Esophagus muscularis mucosa (tissue), 4 donors: ENCODE measurements at places on chromosomes 16 and 17. TPM values are rescaled to one million over a fixed set of nuclear protein-coding genes. Genes with fewer than 3 reads are reported as not detected.

DNA sequence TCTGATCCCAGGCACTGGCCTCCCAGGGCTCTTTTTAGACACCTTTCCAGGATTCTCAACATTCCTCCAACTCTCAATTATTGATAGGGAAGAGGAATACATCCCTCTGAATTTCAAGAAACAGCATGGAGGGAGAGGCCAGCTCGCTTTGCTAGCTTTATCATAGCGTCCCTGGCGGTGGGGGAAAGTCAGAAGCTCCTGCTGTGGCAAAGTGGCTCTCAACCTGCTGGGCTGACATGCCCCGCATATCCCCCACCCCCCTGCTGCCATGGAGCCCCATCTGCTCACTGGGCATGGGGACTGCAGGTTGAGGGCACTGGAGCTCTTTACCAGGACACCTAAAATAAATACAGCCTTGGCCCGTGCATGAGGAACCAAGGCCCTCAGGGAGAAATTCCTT, 140.3 kb downstream of the SLC39A11 start:
- no peak overlapping the region for H3K4me3 ChIP-seq
- H3K27ac ChIP-seq = no peak overlapping the region
- no peaks in the 10 kb centered on the region for H3K27me3 ChIP-seq
- no peak for DNase-seq
- H3K36me3 ChIP-seq = peaks cover 3% of the 10 kb centered on the region

The MEIOC gene
- total RNA-seq = 0.13 TPM

- peaks cover 15% of the 10 kb centered on the region for H3K36me3 ChIP-seq
- H3K27me3 ChIP-seq = no peaks in the 10 kb centered on the region
- no peak overlapping the region for H3K4me3 ChIP-seq
These were observed 11.0 kb upstream of the ABAT start for GRCh38 chr16:8663192-8664089.

The B4GALNT2 gene
- total RNA-seq = not detected

- no peaks in the 10 kb centered on the region for H3K36me3 ChIP-seq
- peak overlapping the region; percentile 57 for H3K4me3 ChIP-seq
- no peak for DNase-seq
- peaks cover 19% of the 10 kb centered on the region for H3K4me1 ChIP-seq
- H3K27ac ChIP-seq = peak overlapping the region; percentile 63
These were observed 134.7 kb downstream of the KCNJ12 start for GRCh38 chr17:21510686-21511362.

DNA sequence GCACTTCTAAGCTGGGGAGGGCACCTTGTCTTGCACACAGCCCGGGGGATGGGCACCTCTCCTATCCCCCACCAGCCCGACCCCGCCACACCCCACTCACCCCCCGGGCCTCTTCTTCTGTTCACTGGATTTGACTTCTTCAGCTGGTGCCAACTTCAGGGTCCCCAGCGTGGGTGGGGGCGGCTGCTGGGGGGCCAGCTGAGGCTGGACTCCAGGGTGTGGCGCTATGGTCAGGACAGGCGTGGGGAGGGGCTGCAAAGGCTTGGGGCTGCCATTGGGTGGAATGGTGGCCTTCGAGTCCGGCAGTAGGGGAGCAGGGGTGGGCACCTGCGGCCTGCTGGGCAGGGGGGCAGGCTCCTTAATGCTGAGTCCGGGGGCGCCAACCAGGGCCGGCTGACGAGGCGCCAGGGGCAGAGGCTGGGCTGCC, 6.1 kb downstream of the MNT start:
- peak overlapping the region; percentile 92 for H3K4me3 ChIP-seq
- H3K27ac ChIP-seq = peak overlapping the region; percentile 100
- peaks cover 81% of the 10 kb centered on the region for H3K4me1 ChIP-seq

The LRRC36 gene
- total RNA-seq = 0.33 TPM

GRCh38 chr16:92431-93339, 14.7 kb downstream of the MPG start:
- H3K27ac ChIP-seq = no peak overlapping the region
- H3K27me3 ChIP-seq = no peaks in the 10 kb centered on the region
- no peak overlapping the region for H3K4me3 ChIP-seq
- peaks cover 32% of the 10 kb centered on the region for H3K4me1 ChIP-seq
- no peak for DNase-seq
